NCI-H1092 treated with DMSO at 0.1 percent for 48 hours (cell line): ENCODE measurements at places on chromosomes 2 and 18.
A peak's percentile ranks its signal among the peaks of the same experiment; 100 is the strongest.

- no peak for DNase-seq
Observed at GRCh38 chr18:64207820-64208219, 58.9 kb upstream of the LINC00305 start.

GRCh38 chr2:70918016-70918415 is 17.7 kb upstream of the ATP6V1B1 start:
- DNase-seq, result no peak

- DNase-seq, result no peak
Observed at GRCh38 chr2:37705191-37705590, 33.7 kb upstream of the CDC42EP3 start.

DNA sequence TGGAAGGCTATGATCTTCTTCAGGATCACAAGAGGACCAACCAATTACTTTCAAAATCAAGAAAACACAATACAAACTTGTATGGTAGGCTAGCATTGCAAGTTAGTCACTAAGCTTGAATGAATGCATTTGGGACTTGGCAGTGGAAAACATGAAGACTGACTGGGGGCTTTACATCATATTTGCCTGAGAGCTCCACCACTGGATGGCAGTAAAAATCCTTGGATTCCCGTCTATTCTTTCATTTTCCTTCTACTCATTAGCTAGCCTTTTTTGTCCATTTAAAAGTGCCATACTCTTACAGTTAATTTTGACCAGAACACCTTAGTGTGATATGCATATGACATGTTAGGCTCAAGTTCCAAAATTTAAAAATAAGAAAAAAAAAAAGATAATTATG is 63.5 kb upstream of the RASGRP3 start:
- DNase-seq, result no peak

- no peak for DNase-seq
Observed at GRCh38 chr2:239295377-239296019, 105.3 kb downstream of the HDAC4 start.

GRCh38 chr2:127139766-127140165 is 32.8 kb upstream of the BIN1 start:
- no peak for DNase-seq

DNA sequence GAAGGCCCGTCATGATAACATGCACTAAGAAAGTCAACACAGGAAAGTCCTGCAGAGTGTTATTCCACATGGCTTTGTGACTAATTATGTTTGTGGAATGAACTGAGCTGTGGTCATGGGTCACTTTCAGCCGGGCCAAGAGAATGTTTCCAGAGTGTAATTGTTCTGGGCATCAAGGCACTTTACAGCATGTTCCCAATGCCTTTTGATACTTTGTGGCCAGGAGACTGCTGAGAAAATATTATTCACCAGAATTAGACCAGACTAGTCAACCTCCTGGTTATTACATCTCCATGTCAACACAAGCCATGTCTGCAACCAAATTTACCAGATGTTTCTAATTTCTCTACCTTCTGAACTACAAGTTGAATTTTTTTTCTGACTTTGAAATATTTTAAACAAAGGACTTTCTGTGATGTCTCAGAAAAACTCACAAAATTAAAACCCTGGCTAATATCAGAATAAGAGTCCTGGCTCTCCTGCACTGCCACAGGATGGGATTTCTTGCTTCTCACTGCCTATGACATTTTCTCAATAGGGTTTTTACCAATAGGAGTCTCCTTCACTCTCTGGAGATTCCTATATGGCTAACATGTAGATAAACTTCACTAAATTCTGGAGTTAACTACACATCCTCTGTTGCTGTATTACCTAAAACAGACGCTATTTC is 90.6 kb upstream of the WDR75 start:
- no peak for DNase-seq

DNA sequence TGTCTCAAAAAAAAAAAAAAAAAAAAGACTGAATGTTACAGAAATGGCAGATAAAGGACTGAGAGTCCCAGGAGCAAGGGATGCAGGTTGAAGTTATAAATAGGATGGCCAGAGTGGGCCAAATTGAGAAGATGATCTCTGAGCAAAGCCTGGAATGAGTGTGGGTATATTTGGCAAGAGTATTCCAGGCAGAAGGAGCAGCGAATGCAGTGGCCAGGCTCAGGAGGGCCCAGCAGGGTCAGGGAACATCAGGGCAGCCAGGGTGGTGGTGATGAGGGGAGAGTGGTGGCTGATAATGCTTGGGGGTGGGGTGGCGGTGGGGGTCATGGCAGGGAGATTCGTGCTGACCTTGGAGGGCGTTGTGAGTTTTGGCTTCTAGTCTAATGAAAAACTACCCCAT is 141.3 kb upstream of the AGAP1 start:
- no peak for DNase-seq

- DNase-seq, result no peak
Observed at GRCh38 chr18:8529609-8530008, 79.6 kb upstream of the RAB12 start.

GRCh38 chr2:22912398-22912797 is 472.6 kb upstream of the KLHL29 start:
- peak; percentile 9 for DNase-seq

DNA sequence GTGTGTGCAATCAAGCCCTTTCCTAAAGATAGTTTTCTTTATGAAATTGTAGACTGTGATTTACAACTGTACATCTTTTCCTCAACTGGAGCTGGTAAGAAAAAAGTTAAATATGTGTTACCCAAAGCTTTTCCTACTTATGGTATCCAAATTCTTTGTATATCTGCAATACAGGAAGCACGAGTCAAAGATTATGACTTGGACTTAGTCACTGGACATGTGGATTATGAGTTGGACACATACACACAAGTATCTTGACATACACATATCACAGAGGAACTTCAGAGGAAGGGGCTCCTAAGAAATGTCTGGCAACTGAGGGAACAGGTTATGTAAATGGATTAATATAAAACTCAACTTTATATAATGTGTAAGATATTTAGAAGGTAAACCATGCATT is 35.2 kb downstream of the PRELID3A start:
- DNase-seq, result no peak

DNA sequence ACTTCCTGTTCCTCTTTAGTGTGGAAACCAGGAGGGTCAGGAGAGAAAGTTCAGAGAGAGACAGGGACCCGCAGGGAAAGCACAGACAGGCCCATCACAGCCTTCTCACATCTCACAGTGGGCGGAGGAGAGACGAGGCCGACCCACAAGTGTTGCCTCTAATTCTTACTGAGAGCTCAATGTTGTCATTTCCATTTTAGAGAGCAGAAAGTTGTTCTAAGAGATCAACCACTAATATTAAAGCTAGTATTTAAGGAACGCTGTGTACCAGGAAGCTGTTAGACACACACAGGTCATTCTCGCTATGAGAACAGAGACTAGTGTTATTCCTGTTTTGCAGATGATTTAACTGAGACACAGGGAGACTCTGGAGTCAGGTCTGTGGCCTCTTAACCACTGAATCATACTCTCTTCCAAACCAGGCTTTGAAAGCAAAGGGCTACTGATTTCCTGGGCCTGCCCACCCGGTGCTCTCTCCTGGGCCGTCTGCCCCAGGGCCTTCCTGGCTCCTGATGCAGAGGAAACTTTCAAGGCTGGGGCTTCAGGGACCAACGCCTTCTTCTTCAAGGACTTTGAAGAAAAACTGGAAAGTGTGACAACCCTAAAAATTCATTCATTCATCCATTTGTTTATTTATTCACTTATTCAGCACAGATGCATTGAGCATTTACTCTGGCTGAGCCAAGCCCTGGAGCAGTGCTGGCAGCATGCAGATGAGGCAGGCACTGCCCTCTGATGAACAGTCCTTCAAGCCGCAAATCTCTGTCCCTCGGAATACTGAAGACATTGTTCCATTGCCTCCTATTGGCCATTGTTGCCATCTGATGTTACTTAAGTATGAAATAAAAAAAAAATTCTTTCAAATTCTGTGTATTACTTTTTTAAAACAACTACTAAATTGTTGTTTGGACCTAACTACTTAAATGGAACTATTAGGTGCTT is 37.2 kb upstream of the BIN1 start:
- no peak for DNase-seq

- no peak for DNase-seq
Observed at GRCh38 chr2:238239543-238239862, 335 bp downstream of the HES6 start.

GRCh38 chr2:158120102-158120501 is 18.4 kb downstream of the UPP2 start:
- DNase-seq, result no peak

GRCh38 chr2:40516604-40517003 is 64.7 kb upstream of the SLC8A1 start:
- DNase-seq, result no peak

GRCh38 chr2:110678457-110679336 is 834 bp upstream of the BUB1 start:
- DNase-seq, result peak; percentile 19

- DNase-seq, result no peak
Observed at GRCh38 chr2:201185863-201186262, 2.9 kb downstream of the CASP10 start.

- no peak for DNase-seq
Observed at GRCh38 chr2:33788044-33788443, 188.9 kb upstream of the FAM98A start.

GRCh38 chr18:2180586-2180985 is 390.7 kb downstream of the METTL4 start:
- no peak for DNase-seq

- DNase-seq, result peak; percentile 13
Observed at GRCh38 chr2:75560768-75561565, at the start of gene EVA1A. TSS of gene EVA1A (minus strand) at chr2:75560939. CDS start at chr2:75518140, 42,799 bp downstream.

DNA sequence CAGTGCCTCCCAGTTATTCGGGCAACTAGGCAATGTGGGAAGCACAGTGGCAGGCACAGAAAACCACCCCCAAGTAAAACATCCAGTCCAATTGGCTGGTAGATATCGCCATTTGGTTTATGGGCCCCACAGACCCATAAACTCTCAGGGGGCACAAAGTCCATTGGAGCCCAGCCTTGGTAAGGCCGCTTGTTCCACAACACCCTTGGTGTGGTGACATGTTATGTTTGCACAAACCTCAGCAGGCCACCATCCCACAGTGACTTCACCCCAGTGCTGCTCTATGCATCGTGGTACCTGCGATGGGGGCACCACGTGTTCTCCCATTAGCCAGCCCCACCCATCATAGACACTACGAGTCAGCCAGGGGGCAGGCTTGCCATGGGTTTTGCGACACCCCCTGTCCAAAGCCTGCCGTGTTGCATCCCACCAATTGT is 18.5 kb downstream of the PHOSPHO2 start:
- DNase-seq, result no peak

DNA sequence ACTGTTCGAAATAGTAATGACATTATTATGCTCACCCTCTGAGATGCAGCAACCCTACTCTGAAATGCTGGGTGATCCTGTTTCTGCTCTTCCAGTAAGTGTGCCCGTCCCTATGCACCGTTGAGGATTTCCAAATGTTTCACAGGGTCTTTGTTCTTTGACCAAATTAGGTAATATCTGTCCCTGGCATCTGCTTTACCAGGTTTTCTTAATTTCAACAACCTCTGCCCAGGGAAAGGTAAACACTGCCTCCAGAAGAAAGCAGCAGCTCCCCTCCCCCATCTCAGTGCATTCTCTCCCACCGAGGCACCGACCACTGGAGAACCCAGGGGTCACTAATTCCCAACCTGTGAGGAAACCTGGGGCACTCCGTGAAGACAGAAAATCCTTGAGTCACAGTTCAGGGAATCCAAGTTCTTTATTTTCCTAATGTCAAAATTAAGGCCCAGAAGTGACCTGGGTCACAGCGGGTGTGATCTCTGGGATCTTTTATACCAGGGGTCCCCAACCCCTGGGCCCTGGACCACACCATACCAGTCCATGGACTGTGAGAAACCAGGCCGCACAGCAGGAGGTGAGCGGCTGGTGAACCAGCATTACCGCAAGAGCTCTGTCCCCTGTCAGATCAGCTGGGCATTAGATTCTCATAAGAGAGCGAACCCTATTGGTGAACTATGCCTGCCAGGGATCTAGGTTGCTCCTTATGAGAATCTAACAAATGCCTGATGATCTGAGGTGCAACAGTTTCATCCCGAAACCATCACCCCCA is 1.2 kb upstream of the GRB14 start:
- DNase-seq, result no peak

GRCh38 chr18:73384246-73384645 is 516.5 kb upstream of the NETO1 start:
- no peak for DNase-seq

- no peak for DNase-seq
Observed at GRCh38 chr2:80169811-80170594, 134.5 kb downstream of the LRRTM1 start.

DNA sequence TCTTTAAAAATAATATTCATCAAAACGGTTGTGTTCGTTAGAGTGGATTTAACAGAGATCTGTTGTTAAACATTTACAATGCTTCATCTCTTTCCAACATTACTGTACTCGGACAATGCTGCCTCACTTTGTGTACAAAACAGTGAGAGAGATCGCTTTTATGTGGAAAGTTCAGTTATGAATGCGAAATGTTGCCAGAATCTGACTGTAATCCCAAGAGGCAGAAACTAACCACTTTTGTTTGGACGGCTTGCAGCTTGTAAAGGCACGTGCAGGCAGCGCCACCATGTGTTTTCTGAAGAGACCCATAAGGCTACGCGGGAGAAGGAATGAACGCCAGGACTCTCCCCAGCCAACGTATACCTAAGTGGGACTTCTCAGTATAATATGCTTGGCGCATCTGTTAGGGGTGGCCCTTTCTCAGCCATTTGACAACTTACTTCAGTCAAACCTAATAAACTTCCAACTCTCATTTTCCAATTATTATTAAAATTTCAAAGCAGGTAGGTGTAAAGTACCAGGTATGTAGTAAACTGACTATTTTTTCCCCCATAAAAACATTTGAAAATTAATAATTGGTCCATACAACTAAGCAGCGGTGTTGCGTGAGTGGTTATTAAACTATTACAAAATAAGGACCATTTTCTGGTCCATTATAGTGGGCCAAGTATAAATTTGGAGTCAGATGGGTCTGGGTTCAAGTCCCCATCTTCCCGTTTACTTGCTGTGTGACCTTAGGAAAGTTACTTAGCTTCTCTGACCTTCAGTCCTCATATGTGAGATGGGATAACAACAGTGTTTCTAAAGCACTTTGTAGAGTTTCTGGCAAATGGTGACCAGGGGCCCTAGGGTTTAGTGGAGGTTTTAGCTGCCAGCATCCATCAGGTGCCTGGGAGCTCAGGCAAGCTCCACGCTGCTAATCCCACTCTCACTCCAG is 5.6 kb upstream of the NAPG start:
- DNase-seq, result peak; percentile 64

- no peak for DNase-seq
Observed at GRCh38 chr18:51867767-51868166, 472.2 kb upstream of the DCC start.

DNA sequence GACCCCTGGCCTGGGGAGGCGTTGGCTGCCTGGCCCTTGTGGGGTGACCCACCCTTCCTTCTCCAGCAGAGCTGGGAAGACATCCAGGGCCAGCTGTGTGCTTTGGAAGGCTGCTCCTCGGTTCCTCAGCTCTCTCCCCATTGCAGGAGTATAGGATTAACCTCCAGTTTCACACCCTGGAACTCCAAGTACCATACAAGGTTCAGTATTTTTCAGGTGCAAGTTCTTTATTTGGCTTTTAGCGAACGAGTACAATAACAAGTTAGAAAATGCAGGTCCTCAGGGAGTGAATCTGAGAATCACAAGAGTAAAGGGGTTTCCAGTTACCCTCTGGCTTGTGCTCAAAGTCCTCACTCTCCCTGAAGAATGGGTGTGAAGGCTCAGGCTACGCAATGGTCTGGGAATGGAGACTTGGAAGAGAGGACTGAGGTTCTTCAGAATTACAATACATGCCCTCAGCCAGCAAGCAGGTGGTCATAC is 101.2 kb downstream of the APOB start:
- DNase-seq, result no peak
